ENCODE measurements at places on chromosomes 1 and 21.
A peak's percentile ranks its signal among the peaks of the same experiment; 100 is the strongest.

- DNase-seq: no peak
These were observed 80.0 kb downstream of the BCAR3 start for GRCh38 chr1:93601686-93602085.

- peak; percentile 78 for DNase-seq
These were observed 47.1 kb downstream of the GPR88 start for GRCh38 chr1:100584761-100585745.

DNA sequence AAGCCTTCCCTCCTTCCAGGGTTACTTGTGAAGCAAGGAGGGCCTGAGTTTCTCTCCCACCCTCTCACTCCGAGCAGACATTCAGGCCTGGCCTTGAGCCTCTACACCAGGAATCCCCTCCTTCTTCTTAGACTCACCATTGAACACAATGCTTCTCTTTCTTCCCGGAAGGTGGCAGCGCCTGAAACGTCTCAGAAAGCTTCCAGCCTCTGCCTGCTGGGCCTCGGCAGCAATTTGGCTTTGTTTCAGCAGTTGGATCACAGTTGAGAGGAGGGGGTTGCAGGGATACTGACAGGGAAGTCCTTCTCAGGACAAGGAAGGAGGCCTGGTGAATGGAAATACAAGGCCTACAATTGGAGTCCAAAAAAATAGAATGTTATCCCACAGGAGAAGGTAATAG lies 6.3 kb downstream of the CLDN8 start:
- no peak for DNase-seq

DNA sequence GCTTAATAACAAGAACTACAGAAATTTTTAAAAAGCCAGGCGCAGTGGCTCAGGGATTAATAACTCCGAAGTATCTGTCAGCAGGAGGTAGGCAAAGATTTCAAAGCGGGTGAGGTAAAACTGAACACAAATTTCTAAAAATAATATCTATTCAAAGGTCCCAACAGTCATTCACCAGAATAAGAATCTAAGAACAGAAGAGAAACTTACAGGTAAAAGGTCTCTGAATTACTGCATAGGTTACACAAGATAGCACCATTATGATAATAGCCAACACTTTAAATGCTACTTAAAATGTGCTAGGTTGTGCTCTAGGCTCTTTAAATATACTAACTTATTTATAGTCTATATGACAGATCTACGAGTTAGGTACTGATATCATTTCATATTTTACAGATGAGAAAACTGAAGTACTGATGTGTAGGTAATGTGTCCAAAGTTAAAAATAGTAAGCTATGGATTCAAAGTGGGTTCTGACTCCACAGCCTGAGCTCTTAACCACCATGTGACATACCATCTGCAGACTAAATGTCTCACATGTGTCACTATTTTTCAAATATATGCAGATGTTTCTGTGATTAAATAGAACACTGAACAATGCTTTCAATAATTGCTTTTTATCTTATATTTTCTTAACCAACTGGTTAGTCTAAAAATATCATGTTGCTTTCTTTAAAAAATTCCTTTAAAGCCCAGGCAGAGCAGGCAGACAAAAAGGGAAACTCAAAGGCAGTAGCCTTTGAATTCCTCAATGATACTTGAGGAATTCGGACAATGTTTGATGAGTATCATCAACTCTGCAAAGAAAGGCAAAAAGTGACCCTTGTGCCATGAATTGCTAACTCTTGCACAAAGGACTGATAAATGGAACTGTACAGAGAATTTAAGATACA lies 80.5 kb upstream of the TTC39A start:
- DNase-seq: peak; percentile 63

DNA sequence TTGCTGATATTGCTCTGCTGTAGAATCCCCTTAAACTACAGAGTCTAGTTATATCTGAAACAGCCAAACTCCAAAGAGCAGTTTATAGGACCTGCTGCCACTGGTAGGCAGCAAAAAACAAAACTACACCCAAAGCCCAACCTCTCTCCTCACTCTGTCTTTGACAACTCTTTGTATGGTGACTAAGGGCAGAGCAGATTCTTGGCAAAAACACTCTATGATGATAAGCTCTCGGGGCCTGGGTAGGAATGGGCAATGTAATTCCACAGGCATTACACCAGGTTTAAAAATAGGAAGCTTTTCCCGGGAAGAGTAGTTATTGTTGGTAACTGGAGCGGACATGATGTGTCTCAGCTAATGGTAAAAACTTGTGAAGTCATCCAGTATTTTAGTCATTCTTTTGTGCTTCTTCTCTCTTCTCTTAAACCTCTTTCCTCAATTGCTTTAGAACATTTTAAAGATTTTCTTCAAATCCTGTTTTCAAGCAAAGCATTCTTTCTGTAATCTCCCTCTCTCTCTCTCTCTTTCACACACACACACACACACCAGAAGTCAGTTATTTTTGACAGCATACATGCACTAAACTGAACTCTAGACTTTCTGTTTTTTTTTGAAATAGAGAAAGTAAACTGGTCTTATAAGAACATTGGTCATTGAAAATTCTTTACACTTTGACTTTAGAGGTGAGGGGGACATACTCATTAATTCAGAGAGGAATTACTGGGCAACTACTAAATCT lies 193.5 kb downstream of the PAPPA2 start:
- DNase-seq: peak; percentile 94

DNA sequence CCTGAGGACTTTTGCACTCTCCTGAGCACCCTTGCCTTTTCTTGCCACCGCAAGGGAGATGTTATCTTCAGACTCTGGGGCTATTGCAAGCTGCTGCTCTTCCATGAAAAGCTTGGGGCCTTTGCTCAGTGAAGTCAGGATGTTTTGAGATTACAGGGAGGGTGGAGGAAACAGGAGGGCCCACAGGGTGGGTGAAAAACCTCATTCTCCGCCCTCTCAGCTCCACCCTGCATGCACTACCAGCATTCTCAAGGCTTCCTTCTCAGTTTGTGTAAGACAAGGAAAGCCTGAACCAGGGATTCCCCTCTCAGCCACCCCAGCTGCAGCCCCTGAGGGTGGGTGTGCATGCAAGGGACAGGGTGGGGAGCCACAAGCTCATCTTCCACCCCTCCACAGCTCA lies 25.8 kb upstream of the ZNF648 start:
- DNase-seq: no peak

DNA sequence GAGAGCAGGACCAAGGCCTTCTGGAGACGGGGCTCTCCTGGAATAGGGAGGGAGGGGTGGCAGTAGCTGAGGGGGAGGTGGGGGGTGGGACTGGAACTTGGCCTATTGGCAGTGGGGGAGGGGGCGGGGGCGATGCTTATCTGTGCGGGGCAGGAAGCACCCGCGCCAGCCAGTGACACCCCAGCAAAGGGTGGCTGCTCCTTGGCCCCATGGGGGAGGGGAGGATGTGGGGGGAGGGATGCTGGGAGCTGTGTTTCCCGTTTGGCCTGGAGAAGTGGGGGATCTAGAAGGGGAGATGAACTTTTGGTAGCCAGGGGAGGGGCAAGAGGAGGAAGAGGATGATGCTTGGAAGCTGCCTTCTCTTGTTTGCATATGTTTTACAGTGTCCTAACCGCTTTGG lies 11.0 kb downstream of the ZBTB7B start:
- DNase-seq: no peak

GRCh38 chr1:213414346-213414745 lies 363.3 kb downstream of the RPS6KC1 start:
- no peak for DNase-seq

DNA sequence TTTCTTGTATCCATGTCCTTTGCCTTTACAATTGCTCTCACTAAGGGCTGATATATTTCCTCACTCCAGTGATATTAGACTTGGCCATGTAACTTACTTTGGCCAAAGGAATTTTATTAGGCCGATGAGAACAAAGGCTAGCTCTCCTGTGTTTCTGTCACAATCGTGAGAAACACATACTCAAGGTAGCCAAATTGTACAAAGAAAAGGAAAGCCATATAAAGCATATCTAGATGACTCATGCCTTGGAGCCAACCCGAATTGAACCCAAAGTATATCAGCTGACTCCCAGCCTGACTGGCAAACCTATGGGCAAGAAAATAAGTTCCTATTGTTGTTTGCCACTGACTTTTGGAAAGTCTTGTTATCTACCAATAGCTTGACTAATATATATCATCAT lies 371.7 kb upstream of the LRRC7 start:
- no peak for DNase-seq

- no peak for DNase-seq
These were observed 620.5 kb upstream of the PKN2 start for GRCh38 chr1:88063605-88064004.

- no peak for DNase-seq
These were observed 7.4 kb downstream of the SH2D2A start for GRCh38 chr1:156809281-156809680.

DNA sequence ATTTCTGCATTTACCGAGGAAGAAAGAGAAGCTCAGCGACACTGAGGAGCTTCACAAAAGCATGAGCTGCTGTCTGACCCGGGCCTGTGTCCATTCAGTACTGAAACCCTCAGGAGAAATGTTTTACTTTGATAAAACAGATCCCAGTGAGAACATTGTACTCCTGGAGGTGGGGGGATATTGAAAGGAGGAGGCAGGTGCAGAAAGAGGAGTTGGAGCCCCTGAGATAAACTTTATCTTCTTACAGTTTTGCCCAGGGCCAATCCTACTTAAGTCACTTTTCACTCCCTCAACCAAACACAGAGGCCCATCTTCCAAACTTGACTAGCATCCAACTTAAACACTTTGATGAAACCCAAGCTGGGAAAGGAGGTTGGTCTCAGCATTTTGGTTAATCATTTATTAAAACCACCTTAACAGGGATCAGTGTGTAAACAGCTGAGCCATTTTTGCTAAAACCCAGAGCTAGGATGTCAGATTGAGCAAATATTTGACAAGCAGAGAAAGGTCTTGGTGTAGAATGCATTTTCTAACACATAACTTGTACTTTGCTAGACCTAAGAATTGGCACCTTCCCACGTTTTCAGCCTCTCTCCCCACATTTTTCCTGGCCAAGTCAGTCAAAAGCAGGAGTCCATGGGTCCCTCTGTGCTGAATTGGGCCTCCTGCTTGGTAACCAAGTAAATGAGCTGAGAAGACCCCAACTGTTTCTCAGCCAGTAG lies 32.5 kb upstream of the SARS1 start:
- peak; percentile 51 for DNase-seq

GRCh38 chr1:246583056-246583440 lies 16.8 kb downstream of the CNST start:
- DNase-seq: no peak

GRCh38 chr1:241677201-241677600 lies 25.1 kb downstream of the WDR64 start:
- DNase-seq: no peak

GRCh38 chr1:218395916-218396315 lies 50.8 kb downstream of the TGFB2 start:
- DNase-seq: peak; percentile 76

DNA sequence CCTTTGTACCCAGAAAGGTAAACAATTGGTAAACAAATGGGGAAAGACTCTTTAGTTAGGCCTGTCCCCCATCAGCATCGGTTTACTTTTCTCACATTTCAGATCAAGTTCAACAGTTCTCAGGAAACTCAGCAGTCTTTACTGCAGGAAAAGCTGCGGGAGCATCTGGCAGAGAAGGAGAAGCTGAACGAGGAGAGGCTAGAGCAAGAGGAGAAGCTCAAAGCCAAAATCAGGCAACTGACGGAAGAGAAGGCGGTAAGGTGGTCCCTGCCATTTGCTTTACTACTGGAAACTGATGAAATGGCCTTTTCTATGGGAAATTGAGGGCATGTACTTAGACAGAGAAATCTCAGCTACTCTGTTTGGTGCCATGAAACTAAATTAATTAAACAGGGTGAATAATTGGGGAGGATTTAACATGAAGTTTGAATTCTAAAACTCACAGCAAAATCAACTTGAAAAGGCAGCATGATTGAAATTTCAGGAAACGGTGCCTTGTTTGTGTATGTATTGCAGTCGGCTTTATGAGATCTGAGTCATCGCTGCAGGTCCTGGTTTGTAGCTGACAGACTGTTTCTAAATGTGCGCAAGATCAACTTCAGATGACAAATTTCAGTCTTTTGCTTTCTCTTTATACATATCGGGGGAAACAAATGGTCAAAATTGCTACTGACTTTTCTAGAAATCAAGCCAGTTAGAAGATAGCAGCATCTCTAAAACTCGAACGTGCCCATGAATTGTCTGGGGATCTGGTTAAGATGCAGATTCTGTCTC lies 67.9 kb upstream of the EFHD2 start:
- peak; percentile 61 for DNase-seq

- no peak for DNase-seq
These were observed 29.1 kb upstream of the IVNS1ABP start for GRCh38 chr1:185345913-185346720.

DNA sequence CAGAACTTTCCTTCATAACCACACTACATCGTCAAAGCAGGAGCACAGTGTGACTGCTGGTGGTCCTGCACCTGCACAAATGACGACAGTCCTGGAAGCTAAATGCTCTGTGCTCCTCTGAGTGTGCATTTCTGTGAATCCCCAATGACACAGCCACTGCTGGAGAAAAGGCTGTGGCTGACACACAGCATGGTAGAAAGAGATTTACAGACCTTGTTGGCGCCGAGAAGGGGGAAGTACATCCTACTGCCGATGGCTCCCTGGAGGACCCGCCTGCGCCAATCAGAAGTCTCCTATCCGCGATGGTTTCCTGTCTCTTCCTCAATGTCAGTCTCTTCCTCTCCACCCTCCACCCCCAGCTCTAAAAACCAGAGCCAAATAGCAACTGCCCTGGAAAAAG lies 115.4 kb upstream of the RAB4A start:
- DNase-seq: no peak

- peak; percentile 100 for DNase-seq
These were observed 87.4 kb downstream of the FASLG start for GRCh38 chr1:172746091-172746949.

DNA sequence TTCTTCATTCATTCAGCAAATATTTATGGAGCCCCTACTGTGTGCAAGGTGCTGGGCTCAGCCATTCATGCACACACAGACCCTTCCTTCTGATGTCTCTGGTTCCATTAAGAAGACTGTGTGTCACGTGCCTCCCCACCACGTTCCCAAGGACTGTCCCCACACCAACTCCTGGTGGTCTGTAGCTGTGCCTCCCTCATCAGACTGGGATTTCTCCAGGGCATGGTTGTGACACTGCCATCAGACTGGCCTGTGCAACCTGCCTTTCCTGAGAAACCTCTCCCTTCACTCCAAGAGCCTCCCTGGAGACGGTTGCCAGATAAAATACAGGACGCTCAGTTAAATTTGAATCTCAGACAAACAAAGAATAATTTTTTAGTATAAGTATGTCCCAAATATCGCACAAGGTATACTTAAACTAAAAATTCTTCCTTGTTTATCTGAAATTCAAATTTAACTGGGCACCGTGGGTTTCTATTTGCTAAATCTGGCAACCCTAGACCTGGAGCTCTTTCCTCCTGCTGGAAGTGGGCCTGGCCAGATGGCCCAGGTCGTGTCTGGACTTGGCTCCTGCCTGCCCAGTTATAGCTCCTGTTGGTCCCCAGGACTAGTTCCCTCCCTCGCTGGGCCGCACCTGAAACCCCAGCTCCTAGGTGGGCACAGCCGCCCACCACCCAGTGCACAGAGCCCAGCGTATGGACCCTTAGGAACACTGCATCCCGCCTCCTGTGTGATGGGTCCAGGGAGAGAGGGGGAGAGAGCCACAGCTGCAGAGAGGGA lies 76.9 kb downstream of the RAP1GAP start:
- no peak for DNase-seq
